ENCODE measurements at places on chromosomes 16 and 17. TPM values are rescaled to one million over a fixed set of nuclear protein-coding genes. Genes with fewer than 3 reads are reported as not detected.

The B4GALNT2 gene
- total RNA-seq: not detected

The P2RX1 gene
- total RNA-seq: 1.1 TPM

The C17orf50 gene
- not detected for total RNA-seq

GRCh38 chr17:59152925-59153324 lies 2.1 kb downstream of the SKA2 start:
- no peak for DNase-seq
